ENCODE measurements at places on chromosomes 16 and 17.

- DNase-seq: no peak
Measured at GRCh38 chr16:25192096-25192495, 24.7 kb upstream of the AQP8 start.

DNA sequence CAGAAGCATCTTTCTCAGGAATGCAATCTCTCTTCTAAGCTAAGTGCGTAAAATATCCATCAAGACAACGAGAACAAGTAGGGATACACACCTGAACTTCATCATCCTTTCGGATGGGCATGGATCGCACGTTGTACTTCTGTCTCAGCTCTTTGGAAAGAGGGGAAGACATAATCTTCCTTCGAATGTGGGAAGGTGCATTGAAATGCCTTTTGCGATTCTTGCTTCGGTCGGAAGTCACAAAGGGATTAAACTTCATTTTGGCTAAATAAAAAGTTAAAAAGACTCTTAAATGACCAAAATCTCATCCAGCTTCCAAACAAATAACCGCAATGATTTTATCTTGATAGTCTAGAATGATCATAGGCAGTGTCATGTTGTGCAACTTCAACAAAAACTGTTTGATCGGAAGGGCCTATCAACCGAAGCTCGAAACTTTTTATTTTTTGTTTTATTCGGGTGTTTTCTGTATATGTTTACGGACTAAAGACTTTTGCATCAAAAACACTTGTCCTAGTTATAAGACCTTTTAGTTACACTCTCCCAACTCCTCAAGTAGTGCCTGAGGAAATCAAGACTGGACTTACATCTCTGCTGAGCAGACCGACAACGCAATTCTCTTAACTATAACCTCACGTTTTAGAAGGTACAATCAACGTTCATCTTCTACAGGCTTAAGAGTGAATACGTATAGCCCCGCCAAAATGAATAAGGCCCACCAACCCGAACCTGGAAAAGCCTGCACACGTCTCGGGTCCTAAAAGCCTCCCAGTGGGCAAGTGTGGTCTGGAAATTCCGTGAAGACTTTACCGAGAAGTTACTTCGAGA is 727 bp downstream of the RPL26 start:
- DNase-seq: no peak

- DNase-seq: no peak
Measured at GRCh38 chr16:50751528-50751927, 9.6 kb downstream of the CYLD start.

DNA sequence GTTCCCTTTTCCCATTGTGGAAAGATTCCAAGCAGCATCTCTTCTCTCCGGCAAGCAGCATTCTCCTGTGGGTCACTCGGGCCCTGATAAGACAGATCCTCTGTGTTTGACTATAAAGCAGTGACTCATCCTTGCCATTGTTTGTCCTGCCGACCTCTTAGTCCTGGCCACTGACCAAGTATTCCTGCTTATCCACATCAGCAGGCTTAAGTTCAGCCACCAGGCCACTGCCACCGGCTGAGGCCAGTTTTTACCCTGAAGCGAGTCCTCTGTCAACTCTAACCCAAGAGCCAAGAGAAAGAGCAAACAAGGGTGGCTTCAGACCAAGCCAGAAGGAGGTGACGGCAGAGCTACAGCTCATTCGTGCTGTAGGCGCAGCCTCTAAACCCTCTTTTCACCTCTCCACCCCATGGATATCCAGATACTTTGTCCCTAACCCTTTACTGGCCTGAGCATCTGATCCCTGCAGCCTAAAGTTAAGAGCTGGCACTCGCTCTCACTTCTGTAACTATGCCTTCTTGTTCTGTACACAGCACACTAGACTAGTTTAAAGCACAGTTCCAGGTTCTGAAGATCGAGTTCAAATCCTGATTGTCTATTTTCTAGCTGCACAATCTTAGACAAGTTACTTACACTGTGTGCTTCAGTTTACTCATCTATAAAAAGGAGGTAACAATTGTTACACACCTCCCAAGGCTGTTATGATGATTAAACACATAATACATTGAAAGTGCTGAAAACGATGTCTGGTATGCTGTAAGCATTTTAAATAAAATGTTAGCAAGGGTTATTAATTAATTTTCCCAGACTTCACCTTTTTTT is 31.0 kb downstream of the SOX9 start:
- DNase-seq: no peak

- DNase-seq: no peak
Measured at GRCh38 chr17:55190748-55191147, 74.0 kb upstream of the HLF start.

- DNase-seq: no peak
Measured at GRCh38 chr16:23040246-23040645, 109.0 kb downstream of the USP31 start.

- peak; percentile 83 for DNase-seq
Measured at GRCh38 chr16:30472328-30472942, at the start of gene ITGAL. Gene ITGAL (plus strand): TSS chr16:30472742. CDS start chr16:30472838, 96 bp downstream.

DNA sequence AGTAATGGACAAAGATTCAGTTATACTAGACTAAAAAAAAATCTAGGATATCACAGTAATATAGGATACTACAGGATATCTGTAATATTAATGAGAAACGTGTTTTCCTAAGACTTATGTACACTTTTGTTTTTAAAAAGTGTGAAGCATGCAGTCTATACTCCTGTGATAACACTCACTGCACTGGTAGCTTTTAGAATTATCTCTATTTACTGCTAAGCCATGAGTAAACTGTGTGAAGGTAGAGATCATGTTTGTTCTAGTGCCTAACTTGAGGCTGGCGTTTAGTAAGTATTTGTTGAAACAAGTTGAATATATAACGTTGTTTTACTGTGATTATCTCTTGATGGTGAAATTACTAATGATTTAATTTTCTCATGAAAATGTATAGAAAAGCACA is 23.9 kb downstream of the RPA1 start:
- DNase-seq: no peak

DNA sequence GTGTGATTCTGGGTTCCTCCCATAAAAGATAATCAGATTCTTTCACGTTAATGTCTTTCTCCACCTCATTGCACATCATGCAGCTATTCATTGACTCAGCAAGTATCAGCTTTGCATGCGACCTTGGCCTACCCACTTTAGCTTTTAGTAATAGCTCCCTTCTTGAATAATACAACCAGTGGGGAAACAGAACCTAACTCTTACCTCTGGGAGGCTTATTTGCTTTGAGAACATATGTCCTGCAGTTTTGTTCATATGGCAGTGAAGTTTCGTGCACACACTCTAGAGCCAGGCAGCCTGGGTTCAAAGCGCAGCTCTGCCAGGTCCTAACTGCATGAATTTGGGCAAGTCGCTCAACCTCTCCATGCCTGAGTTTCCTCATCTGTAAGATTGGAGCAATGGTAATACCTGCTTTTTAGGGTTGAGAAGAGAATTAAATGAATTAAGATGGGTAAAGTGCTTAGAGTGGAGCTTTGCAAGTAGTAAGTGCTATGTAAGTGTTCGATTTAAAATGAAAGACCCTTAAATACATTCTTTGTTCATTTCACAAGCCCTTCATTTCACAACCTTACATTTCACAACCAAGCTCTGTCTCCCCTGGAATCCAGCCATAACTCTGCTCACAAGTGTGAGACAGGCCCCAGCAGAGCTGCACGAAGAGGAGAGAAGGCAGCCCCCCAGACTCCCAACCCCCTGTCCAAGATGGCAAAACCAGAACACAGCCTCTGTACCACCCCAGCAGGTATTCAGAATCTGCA is 29.3 kb downstream of the MAPT start:
- DNase-seq: no peak

- no peak for DNase-seq
Measured at GRCh38 chr16:71360378-71360777, 1.9 kb downstream of the CALB2 start.

GRCh38 chr17:41483991-41484826 is 3.3 kb upstream of the KRT35 start:
- no peak for DNase-seq

DNA sequence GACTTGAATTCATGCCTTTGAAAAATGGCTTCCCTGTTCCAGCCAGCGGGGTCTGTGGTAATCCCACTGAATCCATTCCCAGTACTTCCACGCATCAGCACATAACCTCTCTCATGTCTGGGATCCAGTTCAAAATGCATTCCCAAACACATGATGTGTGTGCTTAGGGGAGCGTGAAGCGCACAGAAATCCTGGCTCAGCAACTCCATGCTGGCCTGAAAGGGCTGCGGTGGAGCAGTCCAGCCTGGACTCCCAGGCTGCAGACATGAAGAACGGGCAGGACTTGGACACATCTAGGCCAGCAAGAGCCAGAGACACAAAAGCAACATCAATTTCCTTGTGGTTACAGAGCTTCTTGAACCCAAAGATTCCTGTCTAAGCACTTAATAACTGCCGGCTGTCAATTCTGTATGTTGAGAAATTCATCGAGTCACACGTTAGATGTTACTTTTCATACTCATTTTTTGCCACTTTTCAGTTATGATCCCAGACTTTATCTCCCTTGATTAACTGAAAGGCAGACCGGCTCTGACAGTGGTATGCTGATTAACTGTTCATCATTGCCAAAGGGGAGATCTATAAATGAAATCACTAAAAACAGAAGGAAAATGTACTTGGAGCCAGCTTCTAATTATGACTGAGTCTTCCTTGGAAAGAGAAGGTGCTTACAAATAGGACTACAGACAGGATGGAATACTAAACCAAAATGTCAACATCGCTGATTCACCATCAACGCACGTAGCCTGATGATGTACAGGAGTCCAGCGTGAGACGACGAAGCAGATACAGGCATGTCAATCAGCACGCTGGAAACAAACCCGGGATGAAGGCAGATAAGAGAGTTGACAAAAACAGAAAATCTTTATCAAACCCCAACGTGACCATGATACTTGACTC is 23.0 kb downstream of the NSMCE1 start:
- no peak for DNase-seq

- no peak for DNase-seq
Measured at GRCh38 chr16:12239226-12239625, 262.7 kb downstream of the SNX29 start.

All from T-helper 22 cell (primary cell).